ENCODE measurements at places on chromosomes 13 and 19. TPM values are rescaled to one million over a fixed set of nuclear protein-coding genes. Genes with fewer than 3 reads are reported as not detected.

The CALM3 gene
- total RNA-seq = 182 TPM

The CBY2 gene
- not detected for total RNA-seq

DNA sequence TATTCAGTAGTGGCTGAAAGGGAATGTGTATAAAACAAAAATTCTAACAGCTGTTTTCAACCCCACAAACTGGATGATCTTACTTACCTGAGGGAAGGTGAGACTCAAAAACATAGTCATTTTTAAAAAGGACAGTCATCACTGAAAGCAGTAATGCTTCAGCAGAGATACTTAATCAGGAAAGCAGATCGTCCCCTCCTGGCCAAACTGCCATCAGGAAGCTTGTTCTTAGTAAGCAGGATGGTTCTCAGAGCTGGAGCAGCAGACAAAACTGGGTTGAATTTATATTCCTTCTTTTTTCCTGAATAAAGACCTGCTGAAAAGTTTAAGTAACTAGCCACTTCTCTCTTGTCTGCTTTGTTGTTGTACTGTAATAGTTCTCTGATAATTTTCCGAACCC, 1156.5 kb downstream of the OLFM4 start:
- no peak for DNase-seq

- no peak for DNase-seq
Observed at GRCh38 chr13:47129461-47129860, 232.6 kb upstream of the HTR2A start.

All from posterior vena cava (tissue), 2 donors.